ENCODE measurements at places on chromosomes 2 and 18.

DNA sequence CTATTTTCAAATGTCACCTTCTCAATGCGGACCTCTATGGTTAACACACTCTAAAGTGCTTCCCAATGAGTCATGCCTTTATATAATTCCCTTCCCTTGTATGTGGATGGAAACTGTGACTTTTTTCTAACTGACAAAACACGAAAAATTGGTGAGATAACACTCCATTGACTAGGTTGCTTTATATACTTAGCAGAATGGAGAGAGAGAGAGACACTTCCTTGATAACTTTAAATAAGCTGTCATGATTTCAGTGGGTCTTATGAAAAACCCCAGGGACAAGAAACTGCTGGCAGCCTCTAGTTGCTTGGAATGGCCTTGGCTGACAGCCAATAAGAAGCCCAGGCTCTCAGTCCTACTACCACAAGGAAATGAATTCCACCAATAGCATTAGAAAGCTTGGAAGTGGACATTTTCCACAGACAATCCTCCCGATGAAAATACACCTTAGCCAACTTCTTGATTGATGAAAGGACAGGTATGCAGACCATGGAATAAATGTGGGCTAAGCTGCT is 322.2 kb downstream of the ZNF804A start:
- DNase-seq, result no peak

DNA sequence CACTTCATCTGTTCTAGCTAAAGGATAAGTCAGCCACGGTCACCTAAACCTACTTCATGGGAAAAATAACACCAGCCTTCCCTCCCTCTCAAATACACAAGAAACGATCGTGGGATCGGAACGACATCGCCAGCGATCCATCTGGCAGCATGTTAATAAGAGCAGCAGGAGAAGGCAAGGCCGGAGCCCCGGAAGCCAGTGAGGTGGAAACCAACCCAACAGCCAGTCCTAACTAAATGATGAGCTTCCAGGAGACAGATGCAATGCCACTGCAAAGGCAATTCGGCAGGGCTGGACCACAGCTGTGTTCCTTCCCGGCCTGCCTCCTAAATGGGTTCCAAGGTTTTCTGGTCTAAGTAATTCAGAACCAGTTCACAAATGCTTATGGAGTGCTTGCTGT is 117.5 kb downstream of the TMEM163 start:
- DNase-seq, result no peak

DNA sequence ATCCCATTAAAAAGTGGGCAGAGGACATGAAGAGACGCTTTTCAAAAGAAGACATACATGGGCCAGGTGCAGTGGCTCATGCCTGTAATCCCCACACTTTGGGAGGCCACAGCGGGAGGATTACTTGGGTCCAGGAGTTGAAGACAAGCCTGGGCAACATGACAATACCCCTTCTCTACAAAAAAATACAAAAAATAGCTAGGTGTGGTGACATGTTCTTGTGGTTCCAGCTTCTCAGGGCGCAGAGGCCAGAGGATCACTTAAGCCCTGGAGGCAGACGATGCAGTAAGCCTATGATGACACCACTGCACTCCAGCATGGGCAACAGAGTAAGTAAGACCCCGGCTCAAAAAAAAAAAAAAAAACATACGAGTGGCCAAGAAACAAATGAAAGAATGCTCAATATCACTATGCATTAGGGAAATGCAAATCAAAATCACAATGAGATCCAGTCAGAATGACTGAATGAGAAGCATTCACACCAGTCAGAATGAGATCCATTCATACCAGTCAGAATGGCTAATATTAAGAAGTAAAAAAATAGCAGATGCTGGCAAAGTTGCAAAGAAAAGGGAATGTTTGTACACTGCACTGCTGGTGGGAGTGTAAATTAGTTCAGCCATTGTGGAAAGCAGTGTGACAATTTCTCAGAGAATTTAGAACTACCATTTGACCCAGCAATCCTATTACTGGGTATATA is 550.2 kb upstream of the SLC39A10 start:
- no peak for DNase-seq

GRCh38 chr18:48456838-48457237 is 47.7 kb upstream of the ZBTB7C start:
- no peak for DNase-seq

DNA sequence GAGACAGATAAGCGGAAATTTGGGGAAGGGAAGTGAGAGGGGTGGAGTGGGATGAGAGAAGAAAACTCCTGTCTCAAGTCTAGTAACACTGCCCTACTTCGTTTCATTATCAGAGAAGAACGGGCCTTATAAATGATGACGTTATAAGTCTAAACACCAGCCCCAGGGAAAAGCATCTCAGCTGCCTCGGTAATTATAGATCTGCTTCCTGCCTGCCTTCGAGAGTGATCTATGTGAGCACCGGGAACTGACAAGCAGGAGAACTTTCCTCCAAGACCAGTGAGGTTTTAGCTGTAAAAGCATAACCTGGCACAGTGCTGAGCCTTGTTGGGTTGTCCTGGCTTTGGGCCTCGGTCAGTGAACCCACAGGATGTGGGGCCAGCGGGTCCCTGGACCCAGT is 227.9 kb upstream of the SIX2 start:
- DNase-seq, result no peak

DNA sequence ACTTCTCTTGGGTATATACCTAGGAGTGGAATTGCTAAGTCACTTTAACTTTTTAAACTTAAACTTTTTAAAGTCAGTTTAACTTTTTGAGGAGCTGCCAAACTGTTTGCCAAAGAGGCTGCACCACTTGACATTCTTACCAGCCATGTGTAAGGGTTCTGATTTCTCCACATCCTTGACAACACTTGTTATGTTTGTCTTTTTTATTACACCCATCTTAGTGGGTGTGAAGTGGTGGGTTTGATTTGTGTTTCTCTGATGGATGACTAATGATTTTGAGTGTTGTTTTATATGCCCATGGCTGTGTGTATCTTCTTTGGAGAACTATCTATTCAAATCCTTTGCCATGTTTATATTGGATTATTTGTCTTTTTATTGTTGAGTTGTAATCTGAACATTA is 13.6 kb downstream of the ASAP2 start:
- no peak for DNase-seq

- no peak for DNase-seq
Measured at GRCh38 chr18:662197-662596, 4.7 kb downstream of the TYMS start.

- no peak for DNase-seq
Measured at GRCh38 chr2:149573760-149574159, 13.8 kb downstream of the MMADHC start.

- no peak for DNase-seq
Measured at GRCh38 chr2:152432206-152432653, 97.3 kb downstream of the FMNL2 start.

- DNase-seq, result no peak
Measured at GRCh38 chr2:45946023-45946422, 294.5 kb downstream of the PRKCE start.

- DNase-seq, result no peak
Measured at GRCh38 chr2:1653956-1654695, 90.2 kb downstream of the PXDN start.

GRCh38 chr2:41922177-41922576 is 125.6 kb upstream of the PKDCC start:
- DNase-seq, result no peak

Measured in stimulated activated CD4-positive, alpha-beta T cell treated with anti-CD3 and anti-CD28 coated beads, TNF-alpha, amount 100 ng/mL, for 4 hours (primary cell).